ENCODE measurements at places on chromosomes 7 and 10. TPM values are rescaled to one million over a fixed set of nuclear protein-coding genes. Genes with fewer than 3 reads are reported as not detected.

- no peak for DNase-seq
Measured at GRCh38 chr7:115102738-115103137, 180.8 kb downstream of the MDFIC start.

DNA sequence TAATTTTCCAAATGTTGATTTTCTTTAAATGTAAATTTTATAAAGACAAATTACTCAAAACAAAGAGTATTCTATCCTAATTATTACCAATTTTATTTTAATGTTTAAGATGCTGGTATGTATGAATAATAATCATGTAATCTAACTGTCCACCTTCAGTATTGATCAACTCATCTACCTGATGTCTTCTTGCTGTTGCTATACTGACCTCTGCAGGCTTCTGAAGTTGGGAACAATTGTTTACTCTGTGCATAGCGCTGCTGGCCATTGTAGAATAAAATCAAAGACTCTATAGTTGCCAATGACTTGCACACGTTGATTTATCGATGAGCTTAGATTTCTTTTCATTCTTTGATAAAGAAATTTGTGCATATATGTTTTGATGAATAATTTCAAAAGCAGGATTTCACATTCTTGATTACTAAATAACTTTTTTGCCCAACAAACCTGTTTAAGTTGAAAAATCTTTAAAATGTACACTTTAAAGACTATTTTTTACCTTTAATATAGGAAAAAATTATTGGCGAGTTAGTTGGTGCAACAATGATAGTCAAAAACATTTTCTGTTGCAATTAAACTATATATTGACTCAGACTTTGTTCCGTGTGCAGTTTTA is 282.3 kb downstream of the TFEC start:
- no peak for DNase-seq

GRCh38 chr10:49834201-49834600 is 72.1 kb upstream of the OGDHL start:
- no peak for DNase-seq

- no peak for DNase-seq
Measured at GRCh38 chr10:387909-388660, 252.8 kb downstream of the ZMYND11 start.

GRCh38 chr10:69747179-69747578 is 54.5 kb upstream of the COL13A1 start:
- DNase-seq = no peak

Gene EPC1
- polyA plus RNA-seq = 62.0 TPM

Gene CHAT
- not detected for polyA plus RNA-seq
